GM12864 (cell line): ENCODE measurements at places on chromosomes 3 and 15.

- no peak for DNase-seq
Measured at GRCh38 chr15:65623103-65623502, 1.4 kb downstream of the SLC24A1 start.

- DNase-seq = no peak
Measured at GRCh38 chr15:69697916-69698315, 245.3 kb downstream of the RPLP1 start.

DNA sequence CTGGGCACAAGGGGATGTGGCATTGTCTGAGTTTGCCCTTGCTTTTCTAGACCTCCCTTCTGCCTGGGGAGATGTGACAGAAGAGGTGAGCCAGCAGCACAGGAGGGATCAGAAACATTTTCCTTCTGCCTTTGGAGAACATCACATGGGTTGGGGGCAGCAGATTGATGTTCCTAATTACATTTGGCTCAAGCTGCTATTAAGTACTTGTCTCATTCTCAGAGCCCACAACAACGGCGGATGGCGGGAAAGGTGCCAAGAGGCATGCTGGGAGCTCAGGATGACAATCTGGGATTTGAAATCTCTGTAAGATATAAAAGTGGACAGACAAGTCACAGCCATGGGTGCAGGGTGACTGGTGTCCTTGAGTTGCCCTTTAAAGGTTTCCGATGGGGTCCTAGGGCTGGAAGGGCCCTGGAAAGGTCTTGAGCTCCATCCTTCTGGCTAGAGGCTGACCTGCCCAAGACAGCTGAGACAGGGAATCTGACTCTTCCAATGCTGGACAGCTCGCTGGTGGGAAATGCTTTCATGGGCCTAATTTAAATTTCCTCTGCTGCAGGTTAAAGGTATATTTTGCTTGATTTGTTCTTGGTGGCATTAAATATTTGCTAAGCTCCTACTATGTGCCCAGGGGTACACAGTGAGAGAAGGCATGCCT is 2.4 kb upstream of the CORO2B start:
- no peak for DNase-seq

GRCh38 chr3:169498336-169498735 is 165.2 kb downstream of the MECOM start:
- no peak for DNase-seq

DNA sequence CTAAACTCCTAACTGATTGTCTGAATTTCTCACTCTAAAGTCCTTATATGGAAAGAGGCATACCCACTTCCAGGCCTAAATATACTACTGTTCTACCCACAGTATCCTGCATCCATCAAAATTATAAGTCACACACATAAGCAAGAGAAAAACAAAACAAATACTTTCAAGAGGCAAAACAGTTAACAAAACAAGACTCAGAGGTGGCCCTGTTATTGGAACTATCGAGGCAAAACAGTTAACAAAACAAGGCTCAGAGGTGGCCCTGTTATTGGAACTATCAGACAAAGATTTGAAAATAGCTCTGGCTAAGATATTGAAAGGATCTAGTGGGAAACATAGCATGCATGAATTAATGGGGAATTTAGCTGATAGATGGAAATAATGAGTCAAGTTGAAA is 224.2 kb upstream of the CGNL1 start:
- no peak for DNase-seq

DNA sequence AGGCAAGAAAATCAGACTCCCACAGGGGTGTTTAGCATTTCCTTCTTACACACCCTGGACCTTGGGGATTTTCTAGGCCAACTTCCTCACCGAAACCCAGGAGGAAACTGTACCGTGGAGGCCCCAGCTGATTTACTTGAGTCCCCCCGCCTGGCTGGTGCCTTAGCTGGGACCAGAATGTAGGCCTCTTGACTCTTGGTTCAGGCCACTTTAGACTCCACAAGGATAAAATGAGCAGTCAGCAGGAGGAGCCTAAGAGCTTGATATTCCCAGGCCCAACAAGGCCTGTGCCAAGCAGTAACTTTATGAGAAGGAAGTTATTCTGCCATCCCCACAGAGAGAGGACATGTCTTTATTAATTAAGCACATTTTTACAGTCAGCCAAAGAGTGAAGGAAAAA is 4.6 kb upstream of the APBA2 start:
- no peak for DNase-seq

DNA sequence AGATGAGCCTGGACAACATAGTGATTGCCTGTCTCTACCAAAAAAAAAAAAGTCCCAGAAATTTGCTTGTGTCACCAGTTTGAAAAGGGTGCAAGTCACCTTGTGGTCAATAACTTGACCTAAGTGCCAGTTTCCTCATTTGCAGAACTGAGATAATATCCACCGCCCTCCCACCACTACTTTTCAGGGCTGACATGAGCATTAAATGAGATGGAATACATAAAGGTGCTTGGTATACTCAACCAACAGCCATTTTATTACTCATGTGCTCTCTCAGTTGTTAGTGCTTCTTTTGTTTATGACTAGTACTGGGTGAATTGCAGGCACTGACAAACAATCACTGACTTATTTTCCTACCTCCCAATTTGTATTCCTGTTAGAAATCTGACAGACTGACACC is 340.5 kb upstream of the SATB1 start:
- no peak for DNase-seq

GRCh38 chr3:138642226-138642926 is 33.8 kb downstream of the FAIM start:
- DNase-seq = no peak

- DNase-seq = no peak
Measured at GRCh38 chr3:184724699-184725098, 12.8 kb upstream of the MAGEF1 start.

DNA sequence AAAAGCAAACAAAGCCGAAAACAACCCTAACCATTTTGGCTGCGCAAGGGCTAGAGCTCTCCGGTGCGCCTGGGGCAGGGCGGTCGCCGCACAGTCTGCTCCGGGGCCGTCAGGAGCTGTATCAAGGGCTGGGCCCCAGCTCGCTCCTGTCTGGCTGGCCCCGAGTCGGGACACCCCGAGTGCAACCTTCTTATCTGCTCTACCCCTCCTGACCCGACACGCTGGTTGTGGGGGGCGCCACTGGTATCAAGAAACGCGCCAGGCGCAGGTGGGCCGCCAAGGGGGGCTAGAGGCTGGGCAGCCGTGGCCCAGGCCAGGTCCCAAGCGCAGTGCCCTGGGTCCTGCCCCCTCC is 36.0 kb downstream of the NR2F2 start:
- DNase-seq = no peak

DNA sequence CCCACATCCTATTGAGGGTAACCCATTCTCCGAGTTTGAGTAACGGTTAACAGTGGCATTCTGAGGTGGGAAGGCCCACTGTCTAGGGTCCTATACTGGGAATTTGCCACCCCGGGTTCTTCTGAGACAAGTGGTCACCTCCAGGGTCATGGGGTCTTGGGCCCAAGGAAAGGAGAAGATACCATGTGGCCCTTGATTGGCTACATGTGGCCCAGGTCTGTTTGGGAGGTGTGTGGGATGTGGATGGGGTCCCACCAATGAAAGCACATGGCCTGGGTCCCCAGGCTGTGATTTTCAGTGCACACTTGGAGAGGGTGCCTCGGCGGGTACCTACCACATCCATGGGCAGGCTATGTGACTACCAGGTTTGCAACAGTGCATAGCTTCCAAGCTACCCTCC is 214.4 kb downstream of the UBE3A start:
- DNase-seq = no peak

GRCh38 chr3:168752339-168752738 is 656.6 kb upstream of the GOLIM4 start:
- DNase-seq = no peak

GRCh38 chr3:143529018-143529478 is 319.2 kb downstream of the SLC9A9 start:
- DNase-seq = peak; percentile 27

GRCh38 chr3:6099458-6100075 is 761.3 kb upstream of the GRM7 start:
- no peak for DNase-seq

- no peak for DNase-seq
Measured at GRCh38 chr3:8481380-8481779, 20.2 kb upstream of the LMCD1 start.

- no peak for DNase-seq
Measured at GRCh38 chr15:78077053-78077870, at the start of gene TBC1D2B. Gene TBC1D2B (minus strand): TSS chr15:78077711. CDS start chr15:78077652, 59 bp downstream.

DNA sequence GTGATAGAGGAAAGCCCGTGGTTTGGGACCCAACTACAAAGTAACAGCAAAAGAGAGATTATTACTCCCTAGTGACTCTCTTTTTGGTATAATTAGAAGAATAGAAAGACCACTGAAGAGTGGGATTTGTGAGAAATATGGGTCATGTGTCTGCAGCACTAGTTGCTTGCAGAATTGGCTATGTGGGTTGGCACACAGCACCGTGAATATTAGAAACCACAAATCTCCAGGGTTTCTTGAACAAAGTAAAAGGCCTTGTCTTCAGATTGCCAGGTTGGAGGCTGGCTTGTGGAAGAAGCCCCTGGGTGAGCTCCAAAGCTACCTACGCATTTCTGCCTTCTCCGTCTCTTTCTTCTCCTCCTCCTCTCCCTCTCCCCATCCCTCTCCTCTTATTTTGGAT is 177.9 kb upstream of the ICE2 start:
- no peak for DNase-seq

DNA sequence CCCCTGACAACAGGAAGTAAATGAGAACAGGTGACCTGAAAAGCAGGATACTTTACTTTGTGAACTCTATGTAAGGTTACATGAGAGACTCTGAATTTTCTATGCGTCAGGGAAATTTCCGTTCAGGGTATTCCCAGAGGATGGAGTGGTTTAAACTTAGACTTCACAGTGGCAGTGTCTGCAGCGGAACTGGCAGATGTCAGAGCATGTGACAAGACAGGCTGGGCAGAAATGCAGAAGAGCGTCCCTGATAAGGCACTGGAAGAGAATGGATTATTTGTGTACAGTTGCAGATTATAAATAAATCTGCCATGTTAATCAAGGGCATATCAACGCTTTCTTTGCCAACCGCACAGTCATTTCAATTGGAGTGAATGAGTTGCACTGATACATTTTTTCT is 598.4 kb upstream of the ZNF717 start:
- DNase-seq = no peak

GRCh38 chr15:31080591-31081014 is 20.9 kb downstream of the TRPM1 start:
- DNase-seq = no peak

GRCh38 chr15:41258750-41259471 is 27.8 kb downstream of the CHP1 start:
- peak; percentile 38 for DNase-seq

DNA sequence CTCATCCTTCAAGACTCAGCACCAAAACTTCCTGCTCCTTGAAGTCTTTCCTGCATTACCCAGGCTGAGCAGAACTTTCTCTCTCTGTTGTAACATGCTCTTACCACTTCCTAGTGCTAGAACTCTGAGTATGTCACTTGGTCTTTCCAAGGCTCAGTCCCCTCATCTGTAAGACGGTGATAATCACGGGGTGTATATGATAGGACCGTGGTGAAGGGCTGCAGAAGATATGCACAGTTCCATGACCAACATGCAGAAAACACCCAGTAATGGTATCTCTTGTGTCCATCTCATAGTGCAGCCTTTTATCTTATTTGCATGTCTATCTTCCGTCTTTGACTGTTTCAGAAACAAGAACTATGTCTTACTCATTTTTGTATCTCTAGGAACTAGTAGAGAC is 154.5 kb downstream of the ZNF621 start:
- DNase-seq = no peak

GRCh38 chr3:193641440-193641775 is 48.4 kb downstream of the OPA1 start:
- no peak for DNase-seq

DNA sequence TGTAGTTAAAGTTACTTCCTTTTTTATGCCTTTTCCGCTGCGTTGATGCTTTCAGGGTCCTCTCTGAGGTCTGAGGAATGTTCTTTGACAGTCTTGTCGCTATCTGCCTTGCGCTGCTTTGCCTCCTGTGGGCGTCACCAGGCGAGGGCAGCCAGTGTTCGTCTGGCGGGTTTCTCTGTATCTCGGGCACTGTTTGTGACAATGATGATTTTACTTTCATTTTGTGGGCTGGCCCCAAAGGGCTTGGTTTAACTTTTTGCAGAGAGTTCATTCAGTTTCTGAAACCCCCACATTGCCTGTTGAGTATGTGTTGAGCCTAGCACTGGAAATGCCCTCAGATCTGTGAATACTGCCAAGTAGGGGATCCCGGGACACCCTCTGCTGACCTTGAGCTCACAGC is 24.6 kb upstream of the SACM1L start:
- no peak for DNase-seq

- no peak for DNase-seq
Measured at GRCh38 chr3:10747341-10747740, 68.7 kb upstream of the SLC6A11 start.

DNA sequence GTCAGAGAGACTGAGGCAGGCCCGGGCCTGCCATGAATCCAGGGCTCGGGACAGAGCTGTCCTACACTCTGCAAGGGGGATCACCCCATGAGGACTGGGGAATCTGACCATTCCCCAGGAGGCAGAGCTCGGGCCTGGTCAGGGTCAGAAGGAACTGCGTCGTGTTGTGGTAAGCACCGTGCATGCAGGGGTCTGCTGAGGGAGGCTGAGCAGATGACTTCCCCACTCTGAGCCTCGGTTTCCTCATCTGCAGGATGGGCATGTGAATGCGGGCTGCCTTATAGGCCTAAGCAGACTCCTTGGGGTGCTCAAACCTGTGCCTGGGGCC is 61.6 kb upstream of the IQSEC1 start:
- no peak for DNase-seq

DNA sequence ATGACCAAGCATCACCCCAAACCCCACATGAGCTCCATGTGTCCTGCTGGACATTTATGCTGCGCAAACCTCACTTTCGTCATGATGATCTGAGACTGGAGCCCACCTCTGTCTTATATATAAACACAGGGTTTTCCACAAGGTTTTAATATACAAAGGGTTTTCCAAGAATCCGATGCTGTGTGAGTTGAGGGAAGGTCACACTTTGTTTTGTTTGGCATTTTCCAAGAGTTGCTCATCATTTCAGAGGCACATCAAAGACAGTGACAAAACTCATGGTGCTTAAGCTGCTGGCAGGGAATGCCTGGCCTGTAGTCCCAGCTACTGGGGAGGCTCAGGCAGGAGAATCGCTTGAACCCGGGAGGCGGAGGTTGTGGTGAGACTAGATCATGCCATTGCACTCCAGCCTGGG is 20.0 kb downstream of the EFCC1 start:
- no peak for DNase-seq

- DNase-seq = no peak
Measured at GRCh38 chr3:74271541-74271940, 342.9 kb downstream of the CNTN3 start.

GRCh38 chr3:134542287-134542958 is 56.6 kb downstream of the CEP63 start:
- no peak for DNase-seq

- no peak for DNase-seq
Measured at GRCh38 chr3:81962396-81962795, 201.0 kb upstream of the GBE1 start.
